ENCODE measurements at places on chromosomes 7 and 10.
A peak's percentile ranks its signal among the peaks of the same experiment; 100 is the strongest.

DNA sequence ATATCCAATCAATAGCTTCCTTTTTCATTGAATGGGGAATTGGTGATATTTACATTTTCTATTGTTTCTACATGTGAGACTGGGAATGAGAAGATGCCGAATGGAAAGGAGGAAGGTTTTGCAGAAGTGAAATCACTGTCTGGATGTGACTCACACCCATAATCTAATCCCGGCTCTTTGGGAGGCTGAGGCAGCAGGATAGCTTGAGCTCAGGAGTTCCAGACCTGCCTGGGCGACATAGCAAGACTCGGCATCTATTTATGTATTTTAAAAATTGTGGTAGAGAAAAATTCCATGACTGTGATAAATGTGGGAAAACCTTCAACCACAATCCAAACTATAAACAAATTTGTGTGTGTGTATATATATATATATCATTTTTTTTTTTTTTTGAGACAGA is 10.9 kb upstream of the FIS1 start:
- no peak for DNase-seq

GRCh38 chr7:142739923-142740492 is 9.3 kb upstream of the PRSS1 start:
- no peak for DNase-seq

- no peak for DNase-seq
Measured at GRCh38 chr10:100239851-100240250, 10.5 kb upstream of the CHUK start.

DNA sequence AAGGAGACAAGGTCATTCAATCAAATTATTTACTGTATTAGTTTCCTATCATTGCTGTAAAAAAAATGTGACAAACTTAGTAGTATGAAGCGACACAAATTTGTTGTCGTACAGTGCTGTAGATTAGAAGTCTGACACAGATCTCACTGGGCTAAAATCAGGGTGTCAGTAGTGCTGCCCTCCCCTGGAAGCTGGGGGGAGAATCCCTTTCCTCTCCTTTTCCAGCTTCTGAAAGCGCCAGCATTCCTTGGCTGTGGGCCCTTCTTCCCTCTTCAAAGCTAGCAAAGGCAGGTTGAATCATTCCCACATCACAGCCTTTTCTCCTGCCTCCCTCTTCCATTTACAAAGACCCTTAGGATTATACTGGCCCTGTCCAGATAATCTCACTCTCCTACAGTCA is 28.0 kb downstream of the VPS41 start:
- DNase-seq: no peak

DNA sequence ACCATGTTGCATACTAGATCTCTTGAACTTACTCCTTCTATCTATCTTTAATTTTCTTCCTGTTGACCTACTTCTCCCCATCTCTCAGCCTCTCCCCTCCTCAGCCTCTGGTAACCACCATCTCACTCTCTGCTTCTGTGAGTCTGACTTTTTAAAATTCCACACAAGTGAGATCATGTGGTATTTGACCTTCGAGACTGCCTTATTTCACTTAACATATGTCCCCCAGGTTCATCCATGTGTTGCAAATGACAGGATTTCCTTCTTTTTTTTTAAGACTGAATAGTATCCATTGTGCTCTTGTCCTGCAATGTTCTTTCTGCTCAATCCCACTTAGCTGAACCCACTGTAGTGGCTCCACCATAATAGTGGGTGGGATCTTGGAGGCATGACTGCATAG is 51.4 kb upstream of the DNAJC1 start:
- DNase-seq: no peak

DNA sequence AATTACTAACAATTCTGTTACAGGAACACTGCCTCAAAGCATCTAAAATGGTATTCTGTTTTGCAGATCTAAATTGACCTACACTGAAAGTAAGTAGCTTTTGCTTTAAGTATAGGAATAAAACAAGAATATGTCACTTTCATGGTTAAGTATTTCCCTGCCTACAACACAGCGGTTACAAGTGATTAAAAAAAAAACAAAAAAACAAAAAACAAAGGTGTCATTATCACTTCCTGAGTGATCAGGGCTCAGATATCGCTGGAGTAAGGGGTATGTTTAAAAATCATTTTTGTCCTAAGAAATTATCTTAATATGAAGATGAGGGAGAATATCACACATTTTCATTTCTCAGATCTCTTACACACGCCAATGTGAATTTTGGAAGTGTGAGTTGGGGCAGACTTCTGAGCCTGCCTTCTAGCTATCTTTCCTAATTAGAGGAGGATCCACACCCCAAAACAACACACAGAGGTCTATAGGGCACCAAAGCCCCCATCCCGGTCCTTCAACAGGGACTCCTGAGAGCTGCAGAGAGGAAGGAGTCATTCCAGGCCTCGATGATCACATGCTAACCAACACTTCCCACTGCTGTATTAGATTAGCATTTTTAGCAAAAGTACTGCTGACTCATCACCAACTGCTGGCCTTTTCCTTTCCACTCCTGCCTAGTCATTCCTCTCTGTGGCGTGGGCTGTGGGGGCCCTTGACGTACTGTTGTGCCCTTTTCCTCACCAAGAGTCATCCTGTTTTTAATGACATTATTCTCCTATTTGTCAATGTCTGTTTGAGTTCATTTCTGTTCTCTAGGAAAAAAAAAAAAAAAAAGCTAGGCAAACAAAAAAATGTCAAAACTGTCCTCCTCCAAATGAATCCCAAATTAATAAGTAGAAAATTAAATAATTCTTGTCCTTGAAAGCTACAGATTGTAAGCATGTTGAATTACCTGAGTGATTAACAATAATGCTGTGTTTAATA is 31.2 kb downstream of the PRTFDC1 start:
- no peak for DNase-seq

- DNase-seq: no peak
Measured at GRCh38 chr10:129755158-129755591, 208.9 kb downstream of the EBF3 start.

GRCh38 chr10:88311264-88311663 is 271.9 kb downstream of the RNLS start:
- no peak for DNase-seq

DNA sequence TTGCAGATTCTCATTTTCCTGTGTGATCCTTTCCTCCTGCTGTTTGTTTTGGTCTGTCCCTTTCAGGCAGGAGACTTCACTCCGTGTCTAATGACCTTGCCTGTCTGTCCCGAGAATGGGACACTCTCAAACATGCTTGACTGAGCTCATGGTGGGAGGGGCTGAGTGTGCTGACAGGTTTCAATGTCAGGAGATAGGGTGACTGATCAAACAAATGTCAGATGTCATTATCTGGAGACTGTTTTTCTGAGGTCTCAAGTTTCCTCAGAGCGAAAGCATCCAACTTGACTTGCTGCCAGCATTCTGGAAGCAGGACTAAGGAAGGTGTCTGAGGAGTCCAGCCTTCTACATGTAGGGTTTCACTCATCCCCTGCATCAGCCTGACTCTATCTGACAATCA is 228.8 kb upstream of the KIAA1217 start:
- no peak for DNase-seq

- no peak for DNase-seq
Measured at GRCh38 chr10:30594077-30594476, 35.5 kb downstream of the LYZL2 start.

GRCh38 chr10:96873756-96874467 is 41.8 kb downstream of the LCOR start:
- no peak for DNase-seq

- DNase-seq: no peak
Measured at GRCh38 chr7:95630702-95631458, 34.6 kb upstream of the PDK4 start.

- DNase-seq: no peak
Measured at GRCh38 chr7:39356172-39356925, 209.9 kb upstream of the YAE1 start.

GRCh38 chr10:50857579-50857978 is 27.8 kb downstream of the A1CF start:
- DNase-seq: no peak

DNA sequence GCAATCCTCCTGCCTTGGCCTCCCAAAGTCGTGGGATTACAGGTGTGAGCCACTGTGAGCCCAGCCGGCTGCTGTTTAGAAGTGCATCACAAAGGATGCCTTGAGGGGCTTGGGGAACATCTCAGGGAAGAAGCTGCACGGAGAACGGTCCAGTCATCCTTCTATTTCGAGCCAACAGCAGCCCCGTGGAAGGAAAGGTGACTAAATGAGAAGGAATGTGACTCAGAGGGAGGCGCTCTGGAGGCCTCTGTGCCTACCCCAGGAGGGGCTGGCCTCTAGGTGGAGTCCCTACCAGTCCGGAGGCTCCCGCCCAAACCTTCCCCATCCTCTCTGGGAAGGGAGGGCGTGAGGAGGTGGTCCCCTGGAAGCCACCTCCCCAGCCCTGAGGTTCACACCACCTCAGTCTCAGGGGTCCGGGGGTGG is 76.2 kb downstream of the CTBP2 start:
- no peak for DNase-seq

GRCh38 chr7:26485367-26485934 is 193.8 kb downstream of the SNX10 start:
- no peak for DNase-seq

DNA sequence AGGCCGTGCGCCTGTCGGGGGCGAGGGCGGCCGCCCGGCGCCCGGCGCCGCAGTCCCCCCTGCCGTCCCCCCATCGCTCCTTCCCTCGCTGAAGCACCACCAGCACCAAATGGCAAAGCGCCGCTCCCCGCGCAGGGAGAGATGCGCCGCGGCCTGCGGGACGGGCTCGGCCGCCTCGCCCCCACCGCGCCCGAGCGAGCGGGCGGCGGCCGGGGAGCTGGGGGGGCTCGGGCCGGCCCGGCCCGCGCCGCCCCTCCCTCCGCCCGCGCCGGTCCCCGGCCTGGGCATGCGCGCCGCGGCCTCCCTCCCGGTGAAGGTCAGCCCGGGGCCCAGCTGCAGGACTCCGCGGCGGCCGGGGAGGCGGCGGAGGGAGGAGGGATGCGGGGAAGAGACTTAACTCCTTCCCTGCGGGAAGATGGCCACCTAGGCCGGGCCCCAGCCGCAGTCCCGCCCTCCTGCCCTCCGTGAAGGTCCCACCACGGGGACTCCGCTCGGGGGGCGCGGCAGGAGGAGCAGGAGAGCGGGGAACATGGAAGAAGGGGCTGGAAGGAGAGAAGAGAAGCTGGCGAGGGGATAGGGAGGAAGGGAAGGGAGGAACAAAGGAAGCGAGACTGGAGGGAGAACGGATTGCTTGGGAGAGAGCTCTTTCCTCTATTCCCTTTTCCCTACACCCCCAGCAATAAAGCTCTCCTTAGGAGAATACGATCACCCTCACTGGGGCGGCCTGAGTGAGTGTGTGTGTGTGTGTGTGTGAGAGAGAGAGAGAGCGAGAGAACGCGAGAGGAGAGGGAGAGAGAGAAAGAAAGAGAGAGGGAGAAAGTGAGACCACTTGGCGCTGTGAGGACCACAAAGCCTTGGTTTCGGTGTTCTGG is 3.4 kb upstream of the SMARCD3 start:
- peak; percentile 89 for DNase-seq

DNA sequence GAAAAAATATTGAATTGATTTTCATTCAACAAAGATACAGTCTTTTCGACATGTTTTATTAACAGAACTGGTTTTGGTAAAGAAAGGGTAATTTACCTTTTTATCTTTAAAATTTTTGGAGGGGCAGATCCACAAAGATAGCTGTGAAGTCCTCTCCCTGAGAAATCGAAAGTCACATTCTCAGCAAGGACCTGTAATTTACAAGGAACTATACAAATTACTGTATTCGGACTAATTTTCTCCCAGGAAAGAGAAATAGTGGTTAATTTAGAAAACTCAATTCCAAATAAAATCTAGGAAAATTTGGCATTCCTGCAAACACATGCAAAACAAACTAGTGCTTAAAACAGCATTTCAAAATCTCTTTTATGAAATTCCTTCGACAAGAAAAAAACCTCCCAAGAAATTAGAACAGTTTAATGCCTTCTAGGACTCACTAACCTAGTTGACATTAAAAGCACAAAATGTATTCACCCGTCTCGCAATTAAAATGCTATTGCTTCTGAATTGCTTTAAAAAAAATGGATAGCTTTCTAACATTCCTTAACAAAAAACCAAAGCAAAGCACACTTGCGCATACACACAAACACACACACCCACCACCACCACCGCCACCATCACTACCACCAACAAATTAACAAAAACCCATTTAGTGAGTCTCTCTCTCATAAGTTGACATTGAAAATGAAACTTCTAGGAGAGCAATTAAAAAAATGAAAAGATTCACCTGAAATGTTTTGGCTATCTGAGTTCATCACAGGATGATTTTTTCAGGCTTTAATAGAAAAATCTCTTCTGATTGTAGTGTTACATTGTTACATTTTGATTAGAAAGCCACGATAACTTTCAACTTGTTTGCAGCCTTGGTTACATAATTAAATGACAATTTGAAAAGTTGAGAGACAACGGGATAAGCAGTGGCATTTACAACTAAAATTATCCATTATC is 4.0 kb upstream of the NKX2-3 start:
- no peak for DNase-seq

- DNase-seq: no peak
Measured at GRCh38 chr7:101915000-101915399, 97.6 kb downstream of the CUX1 start.

DNA sequence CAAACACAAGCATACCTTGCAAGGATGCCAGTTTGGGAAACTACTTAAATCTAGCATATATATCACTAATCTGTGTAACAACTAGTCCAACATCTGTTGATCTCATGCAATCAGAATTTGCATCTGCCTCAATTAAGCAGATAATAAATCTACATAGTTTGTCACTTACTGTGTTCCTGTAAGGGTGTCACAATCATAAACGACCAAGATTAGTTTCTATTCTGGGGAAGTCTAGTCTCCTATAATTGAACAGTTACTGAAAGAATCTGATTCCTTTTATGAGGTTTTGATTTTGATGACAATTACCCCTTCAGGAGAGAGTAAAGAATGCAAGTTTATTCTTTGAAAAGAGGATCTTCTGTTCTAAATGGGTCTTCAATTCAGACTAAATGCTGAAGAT is 85.5 kb upstream of the LRRN3 start:
- no peak for DNase-seq

- no peak for DNase-seq
Measured at GRCh38 chr7:39186671-39187070, 209.0 kb downstream of the POU6F2 start.

DNA sequence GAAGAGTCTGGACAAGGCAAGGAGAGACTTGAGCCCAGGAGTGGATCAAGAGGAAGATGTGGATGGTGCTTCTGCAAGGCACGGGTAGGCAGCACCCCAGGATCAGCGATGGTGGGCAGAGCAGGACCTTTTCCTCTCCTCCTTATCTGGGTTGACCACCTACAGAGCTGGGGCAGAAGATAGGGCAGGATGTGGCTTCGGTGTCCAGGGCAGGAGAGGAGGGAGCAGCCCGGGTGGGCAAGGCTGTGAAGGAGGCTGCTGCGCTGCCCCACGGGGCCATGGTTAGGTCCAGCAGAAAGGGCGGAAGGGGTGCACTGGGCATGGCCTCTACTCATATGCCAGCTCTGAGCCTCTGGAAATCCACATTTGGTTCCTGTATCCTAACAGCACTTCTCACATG is 20.0 kb upstream of the PARP12 start:
- DNase-seq: no peak

DNA sequence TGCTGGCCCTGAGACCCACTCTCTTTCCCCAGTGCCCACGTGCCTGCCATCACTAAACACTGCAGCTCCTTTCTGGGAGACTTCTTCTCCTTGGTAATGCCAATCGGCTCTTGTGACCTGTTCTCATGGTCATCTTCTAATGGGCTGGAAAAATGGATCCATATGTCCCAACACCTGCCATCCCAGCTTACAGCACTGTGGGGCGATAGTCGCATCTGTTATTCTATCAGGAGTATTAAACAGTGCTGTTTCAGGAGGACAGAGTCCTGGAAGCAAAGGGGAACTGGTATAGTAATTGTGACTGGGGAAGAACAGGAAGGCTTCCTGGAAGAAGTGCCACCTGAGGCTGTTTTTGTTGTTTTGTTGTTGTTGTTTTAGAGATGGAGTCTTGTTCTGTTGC is 411.2 kb downstream of the GLRX3 start:
- DNase-seq: no peak
